T-helper 1 cell (primary cell): ENCODE measurements at places on chromosomes 5 and 9.

GRCh38 chr9:686321-686813 lies 155.1 kb upstream of the DMRT1 start:
- DNase-seq = no peak

DNA sequence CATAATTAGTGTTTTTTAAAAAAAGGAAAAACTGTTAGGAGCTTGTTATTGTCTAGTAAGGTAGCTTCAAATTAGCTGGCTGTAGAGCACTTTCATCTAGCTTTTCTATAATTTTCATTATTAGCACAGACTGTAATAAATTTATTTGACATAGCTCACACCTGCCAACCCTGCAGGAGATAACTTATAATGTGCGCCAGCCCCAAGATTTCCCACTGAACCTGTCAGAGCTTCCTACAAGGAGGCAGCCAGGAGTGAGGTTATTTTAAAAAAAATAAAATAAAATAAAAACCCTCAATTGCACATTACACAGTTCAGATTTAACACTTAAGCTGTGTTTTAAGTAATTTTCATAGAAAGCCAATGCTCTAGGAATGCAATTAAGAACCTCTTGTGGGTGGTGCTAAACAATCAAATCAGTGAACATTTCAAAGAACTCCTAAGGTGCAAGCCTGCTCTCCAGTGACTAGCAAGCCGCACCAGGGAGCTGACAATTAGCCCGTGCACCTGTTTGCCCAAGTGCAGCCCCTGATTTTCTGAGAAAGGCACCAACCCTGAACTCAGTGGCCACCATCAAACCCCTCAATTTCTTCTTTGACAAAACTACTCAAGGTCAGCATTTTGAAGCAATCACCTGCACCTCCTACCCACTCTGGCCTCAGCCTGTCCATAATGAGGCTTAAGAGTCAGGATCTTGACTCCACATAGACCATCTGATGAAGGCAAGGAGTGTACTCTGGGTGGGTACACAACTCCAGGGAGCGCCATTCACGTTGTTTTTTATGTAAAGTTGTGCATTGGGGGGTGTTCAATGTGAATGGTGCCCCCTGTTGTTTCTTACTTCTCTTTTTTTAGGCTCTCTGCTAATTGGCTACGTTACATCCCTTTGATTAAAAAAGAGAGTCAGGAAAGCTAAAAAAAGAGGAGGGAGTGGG lies 385.3 kb upstream of the WWC1 start:
- no peak for DNase-seq

- no peak for DNase-seq
These were observed 3.4 kb downstream of the RORB start for GRCh38 chr9:74500584-74500924.

- DNase-seq = no peak
These were observed 247.1 kb upstream of the PANK3 start for GRCh38 chr5:168826246-168826725.

DNA sequence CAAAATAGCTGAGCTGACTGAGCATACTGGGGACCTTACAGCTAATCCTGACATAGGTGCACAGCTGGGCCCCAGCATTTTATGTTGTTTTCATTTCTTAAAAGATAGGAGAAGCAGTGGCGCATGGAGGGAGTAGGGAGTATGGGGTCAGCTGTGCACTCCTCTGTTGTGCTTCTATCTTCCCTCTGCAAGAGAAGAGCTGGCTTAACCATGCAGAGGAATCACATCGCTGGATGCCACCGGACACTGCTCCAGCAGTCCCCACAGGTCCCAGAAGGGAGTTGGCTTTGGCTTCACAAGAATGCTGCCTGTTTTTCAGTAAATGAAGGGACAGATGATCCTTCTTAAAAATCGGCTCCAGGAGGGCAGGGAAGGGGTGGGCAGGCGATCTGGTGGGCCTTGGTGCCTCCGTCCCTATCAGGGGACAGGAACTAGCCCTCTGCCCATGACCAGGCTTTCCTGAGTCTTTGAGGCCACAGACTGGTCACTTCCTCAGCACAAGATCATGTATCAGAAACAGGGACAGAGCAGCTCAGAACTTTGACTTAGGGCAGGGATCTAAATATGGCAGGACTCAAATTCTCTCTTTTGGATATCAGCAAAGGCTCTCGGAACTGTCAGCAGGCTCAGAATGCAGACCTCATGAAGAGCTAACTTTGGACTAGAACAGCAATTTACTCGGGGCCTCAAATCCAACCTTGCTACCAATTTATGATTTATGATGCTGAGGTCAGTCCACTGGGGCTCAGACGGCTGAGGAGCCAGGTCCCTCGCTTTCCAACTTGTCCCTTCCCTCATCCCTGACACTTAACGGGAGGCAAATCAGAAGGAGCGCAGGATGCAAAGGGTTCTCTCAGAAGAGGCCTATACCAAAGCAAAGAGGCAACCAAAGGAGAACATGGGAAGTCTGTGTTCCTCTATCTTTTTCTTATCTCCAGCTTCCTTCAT lies 47.2 kb downstream of the MARCHF3 start:
- no peak for DNase-seq

DNA sequence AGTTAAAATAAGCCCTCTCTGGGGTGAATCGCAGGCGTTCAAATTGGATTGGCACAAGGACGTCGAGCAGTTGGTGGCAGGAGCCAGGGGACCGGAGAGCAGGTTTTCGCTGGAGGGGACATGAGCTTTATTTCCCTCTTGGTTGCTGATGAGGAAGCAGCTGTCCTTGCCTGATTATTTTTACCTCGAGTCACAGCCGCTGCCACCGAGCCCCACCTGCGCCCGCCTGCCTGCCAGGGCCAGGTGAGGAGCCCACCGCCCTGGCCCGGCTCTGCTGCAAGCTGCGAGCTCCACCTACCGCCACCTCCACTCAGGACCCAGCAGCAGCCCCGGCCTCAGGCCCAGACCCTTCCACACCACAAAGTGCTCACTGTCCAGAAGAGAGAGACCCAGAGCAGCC lies 9.0 kb upstream of the ADGRD2 start:
- DNase-seq = no peak

GRCh38 chr5:127402361-127402760 lies 111.8 kb downstream of the MEGF10 start:
- DNase-seq = no peak

GRCh38 chr5:56815658-56816545 lies 553 bp downstream of the MAP3K1 start:
- DNase-seq = peak; percentile 14

DNA sequence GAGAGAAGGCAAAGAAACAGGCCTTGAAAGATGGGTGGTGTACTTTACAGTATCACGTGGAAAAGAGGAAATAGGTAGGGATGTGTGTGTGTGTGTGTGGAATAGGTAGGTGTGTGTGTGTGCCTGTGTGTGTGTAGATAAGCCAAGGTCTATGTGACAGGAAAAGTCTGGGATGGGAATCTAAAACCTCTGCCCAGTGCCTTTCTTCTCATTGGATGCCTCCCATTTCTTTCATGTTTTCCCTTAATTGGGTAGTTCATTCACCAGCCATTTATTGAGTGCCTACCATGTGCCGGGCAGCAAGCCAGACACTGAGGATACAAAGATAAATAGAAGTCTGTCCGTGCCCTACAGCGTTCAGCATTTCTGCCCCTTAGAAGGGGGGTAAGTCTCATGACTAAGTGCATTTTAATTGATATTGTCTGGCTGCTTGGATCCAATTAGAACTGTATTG lies 1.0 kb downstream of the URM1 start:
- DNase-seq = no peak

GRCh38 chr9:86859056-86859455 lies 88.2 kb downstream of the GAS1 start:
- no peak for DNase-seq

DNA sequence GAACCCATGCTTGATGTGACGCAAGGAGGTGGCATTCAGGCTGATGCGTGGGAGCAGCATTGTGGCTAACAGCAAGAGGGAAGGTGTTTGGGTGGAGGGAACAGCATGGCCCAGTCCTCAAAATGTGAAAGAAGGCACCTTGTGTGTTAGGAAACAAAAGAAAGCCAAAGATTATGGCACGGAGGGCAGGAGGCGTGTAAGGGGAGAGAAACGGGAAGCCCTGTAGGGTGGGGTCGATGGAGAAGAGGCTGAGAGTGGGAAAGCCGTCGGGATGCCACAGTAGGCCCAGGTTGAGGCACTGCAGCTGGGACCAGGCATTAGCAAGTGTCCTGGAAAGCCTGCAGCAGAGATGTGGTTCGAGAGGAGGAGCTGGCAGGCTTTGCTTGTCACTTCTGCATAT lies 241.1 kb downstream of the GADD45G start:
- no peak for DNase-seq

DNA sequence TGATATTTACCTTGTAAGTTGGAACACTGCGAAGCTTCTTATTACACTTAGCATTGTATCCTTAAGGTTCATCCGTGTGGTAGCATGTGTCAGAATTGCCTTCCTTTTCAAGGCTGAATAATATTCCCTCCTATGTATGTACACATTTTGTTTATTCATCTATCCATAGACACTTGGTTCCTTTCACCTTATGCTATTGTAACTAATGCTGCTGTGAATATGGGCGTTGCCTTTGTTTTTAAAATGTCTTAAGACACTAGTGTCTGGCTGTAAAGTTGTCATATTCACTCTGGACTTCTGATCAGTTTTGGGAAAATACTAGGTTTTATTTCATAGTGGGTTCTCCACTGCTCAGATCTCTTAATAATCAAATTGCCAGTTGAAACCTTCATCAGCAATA lies 383.3 kb upstream of the PRR16 start:
- no peak for DNase-seq

GRCh38 chr9:94899464-94900221 lies 173.1 kb downstream of the AOPEP start:
- no peak for DNase-seq

GRCh38 chr5:170446365-170446764 lies 57.2 kb upstream of the KCNMB1 start:
- no peak for DNase-seq

GRCh38 chr5:79736528-79737514 lies 47.2 kb downstream of the CMYA5 start:
- DNase-seq = no peak

DNA sequence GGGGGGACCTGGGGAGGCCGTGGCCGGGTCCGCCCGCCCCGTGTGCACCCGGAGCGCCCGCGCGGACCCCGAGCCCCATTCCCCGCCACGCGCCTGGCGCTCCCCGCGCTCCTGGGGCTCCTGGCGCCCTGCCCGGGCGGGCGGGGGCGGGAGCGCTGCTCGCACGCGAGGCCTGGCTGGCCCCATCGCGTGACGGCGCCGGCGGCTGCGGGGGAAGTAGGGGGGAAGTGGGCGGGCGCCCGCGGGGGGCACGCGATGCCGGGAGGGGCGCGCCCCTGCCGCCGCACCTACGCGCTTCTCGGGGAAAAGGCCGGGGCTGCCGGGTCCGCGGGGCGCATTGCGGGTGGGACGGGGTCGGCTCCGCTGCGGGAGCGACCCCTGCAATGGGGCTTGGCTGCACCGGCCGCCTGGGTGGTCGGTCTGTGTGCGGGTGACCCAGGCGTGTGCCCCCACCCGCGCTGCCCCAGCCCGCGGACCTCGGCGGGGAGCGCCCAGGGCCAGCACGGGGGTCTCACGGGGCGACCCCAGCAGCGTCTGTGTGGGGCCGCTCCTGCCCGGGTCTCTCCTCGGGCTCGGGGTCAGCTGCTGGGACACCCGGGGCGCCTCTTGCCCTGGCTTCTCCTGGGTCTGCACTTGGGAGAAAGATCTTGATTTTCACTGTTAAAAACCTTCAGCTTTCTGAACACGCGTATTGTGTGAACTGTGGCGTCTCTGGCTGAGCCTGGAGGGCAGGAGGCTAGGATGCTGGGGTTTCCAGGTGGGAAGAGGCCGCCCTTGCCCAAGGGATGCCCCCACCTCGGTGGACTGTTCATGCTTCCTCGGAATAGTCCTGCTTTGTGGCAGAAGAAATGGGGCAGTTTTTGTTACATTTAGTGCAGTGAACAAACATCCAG lies 52.4 kb downstream of the AHRR start:
- no peak for DNase-seq

DNA sequence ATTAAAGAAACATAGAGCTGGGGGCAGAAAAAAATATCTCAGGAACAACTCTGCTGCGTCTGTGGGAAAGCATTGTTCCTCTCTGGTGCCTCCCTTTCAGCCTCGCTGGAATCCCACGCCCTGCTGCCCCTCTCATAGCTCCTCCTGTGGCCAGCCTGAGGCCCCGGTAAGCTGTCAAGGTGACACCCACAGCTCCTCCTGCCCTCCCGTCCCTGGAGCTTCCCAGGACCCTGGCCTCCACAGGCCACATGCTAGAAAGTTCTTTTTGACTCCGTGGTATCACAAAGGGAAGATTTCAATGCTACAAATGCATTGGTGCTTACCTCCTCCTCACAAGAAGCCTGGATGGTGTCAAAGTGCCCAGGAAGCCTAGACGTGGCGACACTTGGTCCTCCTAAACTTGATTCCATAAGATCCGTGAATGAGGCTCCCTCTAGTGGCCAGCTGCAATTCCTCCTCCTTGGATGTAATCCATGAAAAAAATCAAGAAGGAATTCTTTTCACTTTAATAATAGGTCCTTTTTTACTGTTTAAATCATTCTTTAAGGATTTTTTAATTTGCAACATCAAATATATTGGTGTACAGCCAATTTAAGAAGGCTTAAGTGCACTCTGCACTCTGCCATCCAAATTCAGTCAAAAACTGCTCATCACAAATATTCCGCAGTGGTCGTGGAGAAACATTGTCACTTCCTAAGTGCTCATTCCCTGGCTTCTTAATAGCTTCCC lies 104.9 kb downstream of the CFAP90 start:
- DNase-seq = peak; percentile 27

DNA sequence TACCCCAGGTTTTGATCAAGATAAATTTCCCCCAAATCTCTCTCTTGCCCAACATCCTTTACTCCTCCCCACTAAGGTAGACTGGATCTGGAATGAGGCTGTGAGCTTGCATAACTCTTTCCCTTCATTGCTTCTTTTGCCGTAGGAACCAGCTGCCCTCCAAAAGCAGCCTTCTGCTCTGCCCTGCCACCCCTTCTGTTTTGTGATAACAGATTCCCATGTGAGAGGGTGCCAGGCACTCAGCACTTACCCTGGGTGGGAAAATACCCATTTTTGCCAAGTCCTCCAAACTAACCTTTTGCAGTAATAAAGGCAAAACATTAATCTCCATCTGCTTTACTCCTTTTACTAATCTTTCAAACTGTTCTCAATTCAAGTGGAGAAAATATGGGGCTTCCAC lies 182.6 kb downstream of the ASTN2 start:
- no peak for DNase-seq

DNA sequence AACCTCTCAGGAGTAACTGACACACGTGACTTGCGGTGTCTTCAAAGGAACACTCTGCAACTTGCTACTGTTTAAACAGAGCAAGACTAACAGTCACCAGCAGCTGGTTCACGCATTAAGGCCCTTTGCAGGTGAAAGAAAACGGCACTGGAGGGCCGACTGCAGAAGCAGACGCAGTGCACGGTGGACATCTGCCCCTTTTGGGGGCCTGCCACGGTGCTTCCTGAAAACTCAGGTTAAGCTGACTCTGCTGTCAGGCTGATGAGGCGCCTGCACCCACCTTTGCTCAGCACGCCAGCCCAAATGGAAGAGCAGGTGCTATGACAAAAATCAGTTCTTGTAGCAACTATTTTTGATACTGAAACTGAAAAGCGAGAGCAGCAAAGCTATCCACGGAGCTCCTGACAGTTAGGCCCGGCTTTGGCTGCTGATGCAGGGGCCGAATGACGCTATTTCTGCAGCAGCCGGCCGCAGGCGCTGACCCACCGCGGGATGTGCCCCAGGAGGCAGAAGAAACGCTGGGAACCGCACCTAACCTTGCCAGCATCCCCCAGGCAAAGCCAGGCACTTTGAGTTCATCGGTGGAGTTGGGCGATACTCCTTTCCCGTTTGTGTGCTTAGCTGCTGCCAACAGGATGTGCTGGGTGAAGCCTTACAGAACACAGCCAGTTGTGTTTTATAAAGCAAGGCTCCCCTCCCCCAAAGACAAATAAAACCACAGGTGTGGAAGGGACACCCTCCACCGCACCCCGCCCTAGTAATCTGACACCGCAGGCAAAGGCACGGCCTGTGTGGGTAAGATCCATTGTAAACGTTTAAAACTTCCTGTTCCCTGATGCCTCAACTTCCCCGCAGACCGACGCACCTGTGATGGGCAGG lies 21.1 kb upstream of the TERT start:
- peak; percentile 66 for DNase-seq
